ENCODE measurements at places on chromosomes 13 and 19. TPM values are rescaled to one million over a fixed set of nuclear protein-coding genes. Genes with fewer than 3 reads are reported as not detected.

Gene SULT2B1
- total RNA-seq = not detected

DNA sequence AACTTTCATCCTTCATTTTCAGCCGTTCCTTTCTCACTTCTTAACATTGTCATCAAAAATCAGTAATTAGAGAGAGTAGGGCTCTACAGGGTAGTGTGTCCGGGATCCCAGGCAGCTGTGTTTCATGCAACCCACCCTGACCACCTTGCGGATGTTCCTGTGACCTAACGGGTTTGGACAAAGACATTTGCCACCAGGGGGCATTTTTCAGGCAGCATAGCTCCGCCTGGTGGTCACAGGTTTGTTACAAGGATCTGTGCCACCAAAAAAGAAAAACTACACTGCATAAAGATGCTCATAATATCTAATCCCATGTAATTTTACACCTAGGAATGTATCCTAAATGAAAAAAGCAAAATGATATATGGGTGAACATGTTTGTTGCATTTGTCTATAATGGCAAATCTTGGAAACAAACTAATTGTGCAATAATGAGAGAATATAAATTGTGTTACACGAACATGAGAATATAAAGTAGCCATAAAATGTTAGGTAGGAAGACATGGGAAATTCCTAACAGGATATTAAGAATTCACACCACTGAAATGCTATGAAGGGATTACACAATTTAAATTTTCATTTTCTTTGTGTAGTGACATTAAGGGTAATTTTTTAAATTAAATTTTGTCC lies 123.0 kb downstream of the SLC7A1 start:
- no peak overlapping the region for H3K27ac ChIP-seq
- no peaks in the 10 kb centered on the region for H3K36me3 ChIP-seq
- H3K4me3 ChIP-seq = no peak overlapping the region
- no peaks in the 10 kb centered on the region for H3K4me1 ChIP-seq
- no peak for DNase-seq

DNA sequence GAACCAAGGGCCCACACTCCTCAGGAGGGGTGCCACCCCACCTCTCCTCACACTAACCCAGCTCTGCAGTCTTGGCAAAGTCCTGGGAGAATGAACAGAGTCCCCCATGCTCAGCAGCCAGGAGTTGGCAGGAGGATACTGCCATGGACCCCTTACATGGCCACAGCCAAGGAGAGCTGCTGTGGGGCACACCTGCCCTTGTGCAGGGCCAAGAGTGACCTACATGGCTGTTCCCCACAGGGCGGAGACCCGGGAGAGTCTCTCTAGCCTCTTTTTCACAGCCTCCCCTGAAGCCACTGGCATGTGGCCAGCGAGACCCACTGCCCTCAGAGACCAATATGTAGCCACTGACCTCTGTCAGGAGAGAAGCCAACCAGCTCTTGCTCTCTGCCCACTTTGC lies 45.9 kb upstream of the VSTM2B start:
- no peak overlapping the region for H3K27ac ChIP-seq
- peaks cover 4% of the 10 kb centered on the region for H3K27me3 ChIP-seq
- no peak for DNase-seq
- no peak overlapping the region for H3K4me3 ChIP-seq
- no peaks in the 10 kb centered on the region for H3K36me3 ChIP-seq

GRCh38 chr13:59710416-59710815 lies 453.3 kb downstream of the DIAPH3 start:
- DNase-seq = no peak
- H3K27me3 ChIP-seq = no peaks in the 10 kb centered on the region
- no peak overlapping the region for H3K27ac ChIP-seq
- no peak overlapping the region for H3K4me3 ChIP-seq

- H3K27ac ChIP-seq = no peak overlapping the region
- DNase-seq = no peak
- no peaks in the 10 kb centered on the region for H3K27me3 ChIP-seq
- H3K4me1 ChIP-seq = peaks cover 9% of the 10 kb centered on the region
- H3K4me3 ChIP-seq = no peak overlapping the region
- H3K36me3 ChIP-seq = no peaks in the 10 kb centered on the region
Observed at GRCh38 chr19:17775245-17775927, 19.6 kb upstream of the B3GNT3 start.

Data from natural killer cell treated with Interleukin-12 subunit alpha and Interleukin-12 subunit beta and Interleukin-15 and Interleukin-18, amount 100 ng/mL, for 72 hours (primary cell).